Osteocyte (in vitro differentiated cells): ENCODE measurements at places on chromosomes 16 and 17. TPM values are rescaled to one million over a fixed set of nuclear protein-coding genes. Genes with fewer than 3 reads are reported as not detected.
A peak's percentile ranks its signal among the peaks of the same experiment; 100 is the strongest.

DNA sequence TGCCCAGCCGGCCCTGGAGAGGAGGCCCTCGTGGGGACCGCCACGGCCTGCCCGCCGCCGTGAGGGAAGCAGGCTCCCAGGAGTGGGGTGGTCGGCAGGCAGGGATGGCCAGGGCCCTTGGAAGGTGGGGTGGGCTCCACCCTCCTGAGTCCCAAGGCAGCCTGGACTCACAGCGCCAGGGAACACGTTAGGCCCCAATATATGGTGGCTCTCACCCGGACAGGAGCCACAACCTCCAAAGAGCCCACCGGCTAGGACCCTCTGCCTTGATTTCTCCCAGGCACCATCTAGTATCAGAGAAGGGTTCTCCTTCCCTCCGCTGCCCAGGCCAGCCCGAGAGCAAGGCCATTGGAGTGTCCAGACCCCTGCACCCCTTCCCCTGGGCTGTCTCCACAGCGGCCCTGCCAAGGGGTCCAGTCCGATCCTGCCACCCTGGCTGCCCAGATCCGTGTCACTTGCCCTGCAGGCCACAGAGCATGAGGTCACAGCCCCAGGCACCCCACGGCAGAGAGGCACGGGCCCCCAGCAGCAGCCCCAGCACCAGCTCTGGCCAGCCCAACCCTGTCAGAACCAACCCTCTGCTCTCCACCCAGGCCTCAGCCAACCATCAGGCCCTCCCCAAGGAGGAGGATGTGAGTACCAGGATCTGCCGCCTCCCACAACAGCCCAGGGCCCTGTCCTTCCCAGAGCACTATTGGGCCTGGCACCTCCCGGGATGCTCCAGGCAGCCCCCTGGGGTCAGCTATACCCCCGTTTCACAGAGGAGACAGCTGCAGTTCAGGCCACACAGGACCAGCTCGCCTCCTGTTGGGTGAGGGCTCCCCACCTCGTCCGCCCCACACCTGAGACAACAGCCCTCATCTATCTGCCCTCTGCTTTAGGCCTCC is 1.1 kb upstream of the AXIN1 start:
- DNase-seq: peak; percentile 85

IGFALS gene
- 0.34 and 0.43 TPM in 2 replicates for total RNA-seq

DNA sequence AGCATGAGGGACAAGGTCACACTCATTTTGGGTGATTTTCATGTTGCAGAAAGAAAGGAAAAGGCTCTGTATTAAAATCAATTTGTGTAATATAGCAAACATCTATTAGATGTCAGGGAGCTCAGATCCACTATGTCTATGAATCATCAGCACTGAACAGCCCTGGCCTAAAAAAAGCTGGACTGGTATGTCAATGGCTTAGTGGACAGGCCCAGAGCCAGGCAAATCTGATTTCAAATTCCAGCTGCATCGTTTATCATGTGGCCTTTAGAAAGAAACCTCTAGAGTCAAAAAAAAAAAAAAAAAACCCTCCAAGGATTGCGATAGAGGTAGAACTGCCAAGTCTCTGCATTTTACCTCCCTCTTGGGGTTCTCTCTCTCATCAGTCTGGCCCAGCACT is 5.4 kb downstream of the GAS7 start:
- DNase-seq: no peak

DNA sequence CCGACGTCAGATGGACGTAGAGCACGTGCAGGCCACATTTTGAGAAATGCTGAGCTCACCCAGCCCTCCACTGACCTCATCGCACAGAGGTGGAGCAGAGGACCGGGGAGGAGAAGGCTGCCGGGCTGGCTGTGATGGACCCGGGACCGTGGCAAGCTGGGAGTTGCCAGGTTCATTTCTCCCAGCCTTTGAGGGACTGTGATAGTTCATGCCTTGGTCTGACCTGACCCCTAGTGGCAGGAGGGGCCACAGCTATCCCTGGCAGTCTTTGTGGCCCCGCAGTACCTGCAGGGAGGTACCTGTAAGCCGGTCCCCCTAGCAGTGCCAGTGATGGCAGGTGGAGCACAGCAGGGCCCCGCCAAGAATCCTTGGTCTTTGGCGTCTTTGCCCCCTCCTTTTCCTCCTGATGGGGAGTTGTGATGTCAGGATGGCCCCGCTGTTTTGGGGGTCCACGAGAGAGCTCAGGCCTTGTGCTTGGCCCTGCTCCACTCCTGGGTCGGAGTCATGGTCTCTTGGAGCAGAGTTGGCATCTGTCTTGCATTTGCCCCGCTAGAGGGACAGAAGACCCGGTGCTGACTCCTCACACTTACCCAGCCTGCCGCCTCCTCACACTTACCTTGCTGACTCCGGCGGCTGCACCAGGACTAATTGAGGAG is 50.4 kb downstream of the OR1D5 start:
- DNase-seq: no peak

DNA sequence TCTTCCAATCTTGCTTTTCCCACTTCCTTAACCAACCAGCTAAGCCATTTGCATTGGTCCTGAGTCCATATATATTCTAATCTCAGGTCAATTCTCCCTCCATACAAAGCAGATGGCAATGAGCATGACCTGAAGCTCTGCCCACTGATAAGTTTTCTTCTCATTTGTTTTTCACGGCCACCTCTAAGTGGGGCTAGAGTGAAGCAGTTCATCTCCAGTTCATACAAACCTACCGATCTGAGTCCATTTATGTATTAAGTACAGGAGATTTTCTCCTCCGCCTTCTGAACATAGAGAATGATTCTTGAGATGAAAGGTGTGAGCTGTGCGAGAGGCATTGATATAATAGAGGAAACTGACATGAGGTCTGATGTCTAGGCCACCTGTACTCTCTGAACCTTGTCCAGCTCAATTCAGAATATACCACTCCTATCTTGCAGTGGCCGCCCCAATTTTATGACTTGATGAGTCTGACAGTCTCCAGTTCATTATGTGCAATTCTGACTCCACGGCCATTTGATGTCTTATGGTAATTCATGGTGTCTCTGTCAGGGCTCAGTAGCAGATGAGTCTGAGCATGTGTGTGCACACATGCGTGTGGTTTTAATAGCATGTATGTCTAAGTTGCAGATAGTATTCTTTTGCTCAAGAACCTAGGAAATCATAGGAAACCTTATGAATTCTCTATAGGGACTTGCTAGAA is 329.8 kb downstream of the PMP22 start:
- no peak for DNase-seq

MT1E gene
- total RNA-seq: 37.5 and 43.6 TPM in 2 replicates
